Right hindlimb (tissue), 1 donor: ENCODE measurements at places on chromosomes 6 and 20.

- DNase-seq: no peak
Measured at GRCh38 chr6:157813750-157814455, 9.1 kb upstream of the SNX9 start.

DNA sequence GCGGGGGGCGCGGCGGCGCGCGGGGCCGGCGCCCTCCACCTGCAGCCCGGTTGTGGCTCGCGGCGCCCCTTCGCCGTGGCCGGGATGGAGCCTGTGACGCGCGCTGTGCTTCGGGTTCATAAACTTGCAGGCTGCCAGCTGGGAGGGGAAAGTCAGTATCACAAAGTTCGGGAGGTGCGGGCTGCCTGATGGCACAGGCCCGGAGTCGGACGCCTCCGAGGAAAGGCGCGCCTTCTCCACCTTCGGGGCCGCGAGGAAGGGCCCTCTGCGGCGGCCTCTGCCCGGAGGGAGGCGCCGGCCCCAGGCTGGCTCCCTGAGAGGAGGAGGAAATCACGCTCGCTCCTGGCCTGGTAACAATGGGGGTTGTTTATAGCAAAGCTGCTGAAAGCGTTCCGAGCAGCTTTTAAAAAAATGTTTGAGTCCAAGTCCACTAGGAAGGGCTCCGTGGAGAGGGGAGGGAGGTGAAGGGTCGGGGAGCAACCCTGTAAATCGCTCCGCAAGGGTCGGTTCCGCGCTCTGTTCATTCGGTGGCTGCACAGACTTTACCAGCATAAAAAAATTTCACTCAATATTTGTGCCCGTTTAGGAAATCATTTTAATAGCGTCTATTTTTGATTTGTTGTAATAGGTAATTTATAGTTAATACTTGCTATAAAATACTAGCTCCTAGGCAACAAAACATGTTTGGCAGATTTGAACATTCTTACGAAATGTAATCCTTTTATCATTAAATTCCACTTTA, 1.0 kb downstream of the AFDN start:
- peak; percentile 60 for DNase-seq

DNA sequence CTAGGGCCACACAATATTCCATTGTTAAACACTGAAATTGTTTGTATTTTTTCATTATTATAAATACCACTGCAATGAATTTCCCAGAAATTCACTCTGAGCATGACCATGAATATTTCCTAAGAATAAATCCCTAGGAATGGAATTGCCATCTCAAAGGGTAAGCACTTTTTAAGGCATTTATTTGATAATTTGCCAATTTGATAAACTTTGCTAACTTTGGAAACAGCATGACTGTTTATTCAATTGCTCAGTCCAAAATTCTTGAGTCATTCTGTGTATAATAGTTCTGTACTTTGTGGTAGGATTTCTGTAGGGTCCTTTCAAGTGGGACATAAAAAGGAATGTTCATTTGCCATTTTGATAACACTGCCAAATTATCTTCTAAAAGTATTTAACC, 44.2 kb upstream of the TOX2 start:
- DNase-seq: no peak

GRCh38 chr6:13678255-13678983, 33.2 kb downstream of the RANBP9 start:
- DNase-seq: no peak

DNA sequence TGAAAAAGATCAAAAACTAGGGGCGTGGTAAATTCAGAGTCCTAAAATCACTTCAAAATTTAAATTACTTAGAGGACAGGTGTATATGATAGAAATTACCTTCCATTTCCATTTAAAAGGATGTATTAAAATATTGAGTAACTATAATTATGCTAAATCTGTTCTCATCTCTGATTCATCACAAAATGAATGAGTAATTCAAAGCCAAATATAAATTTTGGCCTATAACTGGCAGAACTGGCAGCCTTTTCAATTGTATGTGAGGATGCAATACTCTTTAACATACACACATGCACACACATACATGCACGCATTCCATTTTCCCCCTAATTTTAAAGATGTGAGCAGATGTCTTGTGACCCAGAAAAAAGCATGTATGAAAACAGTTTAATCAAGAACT, 194.6 kb downstream of the EPM2A start:
- DNase-seq: no peak

DNA sequence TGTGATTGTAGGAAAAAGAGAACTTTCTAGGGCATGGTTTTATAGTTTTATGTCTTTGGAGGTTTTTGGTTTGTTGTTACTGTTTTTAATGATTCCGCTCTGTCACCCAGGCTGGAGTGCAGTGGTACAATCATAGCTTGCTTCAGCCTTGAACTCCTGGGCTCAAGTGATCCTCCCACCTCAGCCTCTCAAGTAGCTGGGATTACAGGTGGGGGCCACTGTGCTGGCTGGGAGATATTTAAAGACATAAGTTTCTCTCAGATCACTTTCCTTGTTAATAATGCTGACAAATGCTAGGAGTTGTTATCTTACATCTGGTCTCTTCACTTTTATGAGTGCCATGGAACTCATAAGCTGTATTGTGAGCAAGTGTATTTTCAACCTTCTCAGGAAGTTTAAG, 116.3 kb downstream of the SCAF8 start:
- no peak for DNase-seq
